Fibroblast of the aortic adventitia (primary cell): ENCODE measurements at places on chromosomes 2 and 18.

- DNase-seq: no peak
Observed at GRCh38 chr2:160434254-160434948, 59.2 kb downstream of the RBMS1 start.

DNA sequence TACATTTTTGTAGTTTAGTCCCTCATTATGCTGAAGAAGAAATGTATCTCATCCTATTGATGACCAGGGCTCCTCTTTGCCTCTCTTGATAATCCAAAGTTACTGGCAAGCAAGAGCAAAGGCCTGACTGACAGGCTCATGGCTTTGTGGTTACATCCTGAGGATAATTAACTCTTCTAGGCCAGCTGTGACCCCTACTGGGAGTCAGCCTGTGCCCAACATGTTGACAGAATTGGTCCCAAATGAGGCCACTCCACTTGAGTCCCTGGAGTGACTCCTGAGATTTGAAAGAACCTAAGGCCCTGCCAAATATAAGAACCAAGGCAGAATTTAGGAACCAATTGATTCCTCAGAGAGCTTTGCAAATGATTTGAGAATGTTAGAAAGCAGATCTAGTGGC, 973.8 kb upstream of the CELF4 start:
- no peak for DNase-seq

DNA sequence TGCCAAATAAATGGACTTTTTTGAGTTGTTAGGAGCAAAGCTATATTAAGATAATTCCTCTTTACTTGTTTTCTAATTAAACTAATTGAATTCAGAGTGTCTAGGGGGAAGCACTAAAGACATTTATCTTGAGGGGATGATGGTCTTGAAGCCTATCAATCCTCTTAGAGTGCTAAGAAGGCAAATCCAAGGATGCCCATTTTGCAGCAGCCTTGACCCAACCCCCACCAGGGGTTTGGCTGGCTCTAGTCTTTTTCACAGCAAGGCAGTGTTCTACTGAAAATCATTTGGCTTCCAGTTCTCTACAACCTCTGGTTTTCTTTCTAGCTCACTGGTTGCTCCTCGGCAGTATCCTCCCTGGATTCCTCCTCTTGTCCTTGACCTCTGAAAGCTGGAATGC, 6.5 kb upstream of the RAX start:
- no peak for DNase-seq

- no peak for DNase-seq
Observed at GRCh38 chr18:74110976-74111375, 36.7 kb downstream of the FBXO15 start.

GRCh38 chr2:55838653-55839052, 84.9 kb downstream of the EFEMP1 start:
- no peak for DNase-seq

DNA sequence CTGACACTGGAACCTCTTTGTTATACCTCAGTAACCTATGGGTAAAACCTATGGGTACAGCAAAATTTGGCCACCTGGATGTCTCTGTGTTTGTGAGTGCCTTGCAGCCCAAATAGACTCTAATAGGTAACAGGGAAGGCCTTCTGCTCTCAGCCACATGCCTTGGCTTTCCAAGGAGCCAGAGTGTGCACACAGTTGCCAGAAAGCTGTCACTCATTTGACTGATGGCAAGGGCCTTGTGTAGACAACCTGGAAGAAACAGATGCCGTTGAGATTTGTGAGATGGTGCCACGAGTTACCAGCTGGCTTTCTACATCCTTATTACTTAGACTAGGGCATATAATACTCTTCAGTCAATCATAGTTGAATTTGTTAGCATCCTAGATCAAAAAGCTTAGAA, 90.1 kb upstream of the RAB12 start:
- no peak for DNase-seq

GRCh38 chr2:55891671-55892094, 31.9 kb downstream of the EFEMP1 start:
- DNase-seq: peak; percentile 58

DNA sequence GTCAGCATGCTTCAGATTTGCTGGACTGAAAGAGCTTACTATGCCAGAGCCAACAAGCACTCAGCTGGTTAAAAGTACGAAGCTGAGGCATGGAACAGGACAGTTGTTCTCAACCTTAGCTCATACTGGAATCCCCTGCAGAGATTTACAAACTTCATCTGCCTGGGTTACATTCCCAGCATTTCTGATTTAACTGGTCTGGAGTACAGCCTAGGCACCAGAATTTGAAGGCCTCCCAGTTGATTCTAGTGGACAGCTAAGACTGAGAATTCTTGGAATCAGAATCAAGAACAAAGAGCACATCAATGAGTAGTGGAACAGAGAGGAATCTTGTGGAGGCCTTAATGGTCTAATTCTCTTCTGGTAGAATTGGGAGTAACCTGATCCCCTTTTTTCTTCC, 298.2 kb upstream of the NXPH2 start:
- DNase-seq: no peak

GRCh38 chr2:163551616-163552373, 184.0 kb downstream of the FIGN start:
- DNase-seq: peak; percentile 6

DNA sequence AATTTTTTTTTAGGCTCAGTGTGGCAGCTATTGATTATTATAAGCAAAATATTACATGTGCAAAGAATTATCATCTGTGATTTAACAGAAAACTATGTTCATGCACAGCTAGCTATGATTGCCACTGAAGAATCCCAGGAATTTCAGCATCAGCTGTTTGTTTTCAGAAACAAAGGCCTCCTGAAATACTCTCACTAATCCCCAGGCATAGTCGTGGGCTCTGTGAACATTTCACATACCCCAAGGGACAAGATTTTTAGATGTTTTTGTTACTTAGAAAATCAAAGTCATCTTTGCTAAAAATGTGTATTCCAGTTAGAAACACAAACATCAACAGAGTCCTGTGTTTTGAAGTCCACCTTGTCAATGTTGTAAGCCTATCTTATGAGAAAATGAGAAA, 156.1 kb downstream of the MYO1B start:
- peak; percentile 76 for DNase-seq

DNA sequence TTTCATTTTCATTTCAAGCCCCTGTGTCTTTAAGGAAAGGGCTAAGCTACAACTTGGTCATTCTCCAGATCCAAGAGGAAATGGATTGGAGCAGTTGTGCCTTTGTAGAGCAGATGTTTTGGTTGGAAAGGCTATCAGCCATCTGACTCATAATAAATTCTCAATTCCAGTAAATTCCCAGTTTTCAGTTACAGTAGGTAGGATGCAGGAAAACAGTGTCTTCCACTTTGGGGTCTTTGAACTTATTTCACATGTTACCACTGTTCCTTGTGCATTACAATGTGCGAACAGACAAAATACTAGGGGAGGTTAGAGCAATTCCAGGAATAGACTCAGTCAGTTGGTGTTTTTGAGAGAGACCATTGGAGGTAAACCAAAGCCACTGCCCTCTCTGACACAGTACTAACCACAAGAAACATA, 211.9 kb downstream of the BABAM2 start:
- peak; percentile 93 for DNase-seq

- peak; percentile 46 for DNase-seq
Observed at GRCh38 chr2:120546048-120546864, 189.4 kb upstream of the GLI2 start.

GRCh38 chr18:24176727-24177416, 38.0 kb downstream of the CABYR start:
- peak; percentile 57 for DNase-seq

GRCh38 chr18:46680784-46681695, 24.0 kb upstream of the LOXHD1 start:
- no peak for DNase-seq

GRCh38 chr2:217689053-217689452, 313.7 kb downstream of the TNS1 start:
- DNase-seq: no peak

- DNase-seq: peak; percentile 69
Observed at GRCh38 chr2:150479075-150479915, 8.2 kb downstream of the RND3 start.

- DNase-seq: no peak
Observed at GRCh38 chr2:125746321-125747164, 909.4 kb upstream of the GYPC start.

- DNase-seq: no peak
Observed at GRCh38 chr18:28691496-28691840, 514.5 kb upstream of the CDH2 start.
